Left lung (tissue), 14 donors: ENCODE measurements at places on chromosomes 4 and X. TPM values are rescaled to one million over a fixed set of nuclear protein-coding genes. Genes with fewer than 3 reads are reported as not detected.
A peak's percentile ranks its signal among the peaks of the same experiment; 100 is the strongest.

TRPC5OS gene
- total RNA-seq, result not detected

CDKL5 gene
- 27.1 TPM for total RNA-seq

DNA sequence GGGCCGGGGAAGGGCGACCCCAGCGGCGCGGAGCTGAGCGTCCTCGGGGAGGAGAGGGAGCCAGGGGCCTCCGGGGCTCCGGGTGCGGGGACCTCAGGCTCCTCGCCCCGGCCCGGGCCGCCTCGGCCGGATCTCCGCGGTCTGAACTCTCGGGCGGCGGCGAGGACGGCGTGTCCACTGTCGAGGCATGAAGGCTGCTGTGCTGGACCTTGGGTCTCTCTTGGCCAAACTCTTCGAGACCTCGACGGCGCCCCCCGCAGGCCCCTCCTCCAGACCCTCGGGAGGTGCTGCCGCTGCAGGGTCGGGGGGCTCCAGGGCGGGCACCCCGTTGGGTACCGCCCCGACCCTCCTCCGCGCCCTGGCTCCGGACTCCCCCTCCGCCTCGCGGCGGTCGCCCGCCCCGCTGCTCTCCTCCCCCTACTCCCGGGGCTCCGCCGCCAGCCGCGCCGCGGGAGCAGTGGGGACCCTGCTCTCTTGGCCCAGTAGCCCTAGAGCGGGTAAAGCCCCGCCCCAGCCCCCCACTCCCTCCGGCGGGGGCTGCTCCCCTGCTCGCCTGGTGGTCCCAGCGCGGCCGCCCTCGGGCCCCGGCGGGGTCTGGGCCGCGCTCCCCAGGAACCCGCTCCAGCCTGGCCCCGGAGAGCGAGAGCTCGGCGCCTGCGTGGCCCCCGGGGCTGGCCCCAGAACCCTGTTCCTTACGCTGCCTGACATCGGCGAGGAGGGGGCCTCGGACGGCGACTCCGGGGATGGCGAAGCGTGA lies 564 bp downstream of the FAM149A start:
- H3K27ac ChIP-seq, result peak overlapping the region; percentile 31
- H3K4me1 ChIP-seq, result no peaks in the 10 kb centered on the region
- peak overlapping the region; percentile 51 for H3K4me3 ChIP-seq
- peak; percentile 44 for DNase-seq
- peaks cover 6% of the 10 kb centered on the region for H3K27me3 ChIP-seq

DNA sequence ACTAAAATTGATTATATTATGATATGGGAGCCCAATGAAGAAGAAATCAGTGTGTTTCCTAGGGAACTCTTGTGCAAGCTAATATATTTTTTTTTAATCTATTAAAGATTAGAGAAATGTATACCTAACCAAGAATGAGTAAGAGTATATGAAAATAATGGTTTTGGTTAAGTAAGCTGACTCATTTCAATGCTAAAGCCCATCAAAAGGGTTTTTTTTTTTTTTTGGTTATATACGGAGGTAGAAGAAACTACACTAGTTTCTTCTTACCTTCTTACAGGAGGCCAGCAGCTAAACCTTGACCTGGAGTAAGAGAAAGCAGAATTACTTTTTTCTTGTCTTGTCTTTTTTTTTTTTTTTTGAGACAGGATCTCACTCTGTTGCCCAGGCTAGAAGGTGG lies 27.5 kb downstream of the RUFY3 start:
- no peaks in the 10 kb centered on the region for H3K27me3 ChIP-seq
- H3K4me3 ChIP-seq, result no peak overlapping the region
- no peaks in the 10 kb centered on the region for H3K36me3 ChIP-seq
- H3K4me1 ChIP-seq, result peaks cover 7% of the 10 kb centered on the region
- no peak overlapping the region for H3K27ac ChIP-seq

- no peaks in the 10 kb centered on the region for H3K27me3 ChIP-seq
- no peak overlapping the region for H3K27ac ChIP-seq
- DNase-seq, result no peak
- no peak overlapping the region for H3K4me3 ChIP-seq
- no peaks in the 10 kb centered on the region for H3K4me1 ChIP-seq
These were observed 48.8 kb upstream of the AMOT start for GRCh38 chrX:112889400-112889799.
